ENCODE measurements at places on chromosomes 16 and 17. TPM values are rescaled to one million over a fixed set of nuclear protein-coding genes. Genes with fewer than 3 reads are reported as not detected.

DNA sequence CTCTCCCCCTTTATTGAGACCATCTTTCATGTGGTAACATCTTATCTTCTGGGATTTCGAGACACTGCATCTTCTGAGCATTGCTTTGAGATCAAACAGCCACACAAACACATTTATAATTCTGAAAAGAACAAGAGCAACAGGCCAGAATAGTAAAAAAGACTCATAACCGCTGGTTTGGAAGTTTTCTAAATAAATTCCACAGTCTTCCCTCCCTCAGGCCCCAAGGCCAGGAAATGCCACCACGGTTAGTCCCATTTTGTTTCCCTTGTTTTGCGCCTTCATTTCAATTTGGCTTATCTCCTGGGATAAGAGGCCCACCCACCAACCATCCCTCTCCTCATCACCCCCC lies 25.3 kb downstream of the LITAF start:
- peak; percentile 37 for DNase-seq

DNA sequence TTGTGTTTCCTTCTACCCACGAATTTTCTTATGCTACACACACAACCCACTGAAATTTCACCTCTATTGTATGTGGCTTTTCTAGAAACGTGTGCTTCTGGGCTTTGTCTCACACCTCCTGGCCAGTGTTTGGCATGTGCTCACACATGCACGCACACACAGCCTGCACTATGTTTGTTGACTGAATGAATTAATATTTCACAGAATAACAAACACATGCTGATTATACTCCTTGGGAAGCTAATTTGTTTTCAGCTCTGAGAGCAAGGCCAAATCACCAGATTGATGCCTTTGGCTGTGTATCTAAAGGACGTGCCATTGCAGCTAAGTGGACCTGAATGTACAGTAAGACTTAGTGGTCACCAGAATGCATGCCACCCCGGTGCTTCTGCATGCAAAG lies 210.7 kb downstream of the WWOX start:
- no peak for DNase-seq

DNA sequence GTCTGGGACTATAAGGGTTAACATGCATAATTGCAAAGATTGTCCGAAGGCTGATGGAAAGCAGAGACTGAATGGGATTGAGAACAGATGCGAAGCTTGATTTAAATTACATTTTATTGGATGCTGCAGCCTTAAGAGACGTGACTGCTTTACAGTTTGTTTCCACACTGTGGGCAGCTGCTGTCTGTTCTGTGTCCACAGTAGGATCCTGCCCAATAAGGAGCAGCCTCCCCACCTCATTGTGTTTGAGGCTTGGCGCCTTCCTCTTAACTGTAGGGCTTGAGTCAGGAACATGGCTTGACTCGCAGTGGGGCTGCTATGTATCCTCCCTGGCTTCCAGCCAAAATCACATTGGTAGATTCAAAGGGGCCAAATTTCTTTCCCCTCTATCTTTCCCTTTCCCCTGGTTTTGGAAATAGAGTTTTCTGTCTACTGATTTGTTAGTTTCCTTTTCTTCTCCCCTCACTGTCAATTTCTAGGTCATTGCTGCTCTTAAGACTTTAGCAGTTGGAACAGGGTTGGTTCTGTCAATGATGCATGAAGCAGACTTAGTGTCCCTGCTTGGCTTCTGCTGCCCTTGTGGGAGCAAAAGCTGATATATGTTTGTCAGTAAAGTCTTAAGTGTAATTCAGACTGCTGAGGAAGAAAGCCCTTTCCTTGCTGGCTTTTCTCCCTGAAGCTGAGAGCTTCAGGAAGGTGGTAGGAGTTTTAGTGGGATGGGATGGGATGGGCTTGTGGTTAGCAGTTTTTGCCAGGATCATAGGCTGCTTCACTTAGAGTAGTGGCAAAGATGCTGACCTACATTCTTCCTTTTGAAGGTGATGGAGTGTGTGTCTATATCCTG lies 5.0 kb upstream of the RARA start:
- peak; percentile 59 for DNase-seq

- DNase-seq, result no peak
Measured at GRCh38 chr17:75778861-75779249, 5.8 kb upstream of the UNK start.

TEX19 gene
- total RNA-seq, result not detected
